D721Med (cell line): ENCODE measurements at places on chromosomes 1 and 21.

- no peak for DNase-seq
These were observed 54.6 kb upstream of the POU2F1 start for GRCh38 chr1:167165948-167166689.

GRCh38 chr1:152786077-152786476 lies at the start of gene LCE1E:
Gene LCE1E (plus strand): TSS chr1:152786257. CDS start chr1:152787300, 1,043 bp downstream.
- DNase-seq, result no peak

- no peak for DNase-seq
These were observed 77.2 kb downstream of the FHAD1 start for GRCh38 chr1:15323989-15324868.

GRCh38 chr1:93979040-93979717 lies 69.9 kb upstream of the GCLM start:
- DNase-seq, result no peak

DNA sequence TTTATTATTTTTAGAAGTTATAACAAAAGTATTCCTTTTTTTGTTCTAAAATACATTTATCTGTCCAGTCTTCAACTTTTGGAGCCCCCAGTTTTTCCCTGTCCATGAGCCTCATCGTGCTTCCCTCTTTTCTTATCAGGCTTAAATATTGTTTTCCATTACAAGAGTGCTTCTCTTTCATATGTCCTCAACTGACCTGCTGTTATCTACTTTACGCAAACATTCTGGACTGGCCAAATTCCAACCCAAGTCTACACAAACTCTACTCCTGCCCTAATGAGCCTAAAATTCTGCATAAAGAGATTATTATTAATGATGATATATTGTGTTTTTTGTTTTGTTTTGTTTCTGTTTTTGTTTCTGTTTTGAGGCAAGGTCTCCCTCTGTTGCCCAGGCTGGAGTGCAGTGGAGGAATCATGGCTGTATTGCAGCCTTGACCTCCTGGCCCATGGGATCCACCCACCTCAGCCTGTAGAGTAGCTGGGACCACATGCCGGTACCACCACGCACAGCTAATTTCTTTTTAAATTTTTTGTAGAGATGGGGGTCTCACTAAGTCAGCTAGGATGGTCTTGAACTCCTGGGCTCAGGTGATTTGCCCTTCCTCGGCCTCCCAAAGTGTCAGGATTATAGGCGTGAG lies 318.8 kb upstream of the NEGR1 start:
- no peak for DNase-seq
